C1 segment of cervical spinal cord (tissue), 14 donors: ENCODE measurements at places on chromosomes 12 and 14.

DNA sequence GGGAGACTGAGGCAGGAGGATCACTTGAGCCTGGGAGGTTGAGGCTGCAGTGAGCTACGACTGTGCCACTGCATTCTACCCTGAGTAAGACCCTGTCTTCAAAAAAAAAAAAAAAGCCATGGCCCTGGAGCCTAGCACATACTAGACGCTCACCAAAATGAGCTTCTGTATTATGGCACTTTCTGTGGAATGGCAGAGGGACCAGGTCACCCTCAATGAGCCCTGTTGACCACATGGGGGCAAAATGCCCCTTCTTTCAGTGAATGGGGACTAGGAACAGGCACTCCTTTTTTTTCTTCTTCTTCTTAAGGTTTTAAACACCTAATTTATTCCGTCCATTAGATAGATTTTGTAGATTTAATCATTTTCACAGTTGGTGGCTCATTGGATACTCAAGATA lies 50.5 kb downstream of the FAM222A start:
- no peak for DNase-seq

DNA sequence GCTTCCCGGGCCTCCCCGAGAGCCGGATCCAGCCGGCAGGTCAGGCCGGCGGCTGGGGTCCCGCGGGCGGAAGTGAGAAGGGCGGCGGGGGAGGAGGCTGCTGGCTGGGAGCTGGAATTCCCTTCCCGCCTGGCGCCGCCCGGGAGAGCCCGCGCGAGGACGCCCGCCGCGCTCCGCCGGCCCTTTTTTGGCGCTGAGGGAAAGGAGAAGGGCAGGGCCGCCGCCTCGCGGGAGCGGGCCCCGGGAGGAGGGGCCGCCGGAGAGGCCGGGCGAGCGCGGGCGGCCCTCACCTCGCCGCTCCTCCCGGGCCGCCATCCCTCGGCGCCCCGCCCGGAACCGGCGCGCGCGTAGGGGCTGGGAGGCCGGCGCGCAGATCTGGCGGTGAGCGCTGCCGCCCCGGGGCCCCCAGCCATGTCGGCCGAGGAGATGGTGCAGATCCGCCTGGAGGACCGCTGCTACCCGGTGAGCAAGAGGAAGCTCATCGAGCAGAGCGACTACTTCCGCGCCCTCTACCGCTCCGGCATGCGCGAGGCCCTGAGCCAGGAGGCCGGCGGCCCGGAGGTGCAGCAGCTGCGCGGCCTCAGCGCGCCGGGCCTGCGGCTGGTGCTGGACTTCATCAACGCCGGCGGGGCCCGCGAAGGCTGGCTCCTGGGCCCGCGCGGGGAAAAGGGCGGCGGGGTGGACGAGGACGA lies at the start of the genes KLHL42 and MANSC4:
TSS of gene KLHL42 (plus strand) at position 314 of the 692 bp plus-strand sequence. CDS start at position 412, 98 bp downstream.
TSS of gene MANSC4 (minus strand) at position 317 of the 692 bp plus-strand sequence. CDS start 8,960 bp downstream, outside the sequence.
- peak; percentile 61 for DNase-seq

GRCh38 chr12:50024805-50025186 lies 498 bp downstream of the RACGAP1 start:
- DNase-seq = no peak

DNA sequence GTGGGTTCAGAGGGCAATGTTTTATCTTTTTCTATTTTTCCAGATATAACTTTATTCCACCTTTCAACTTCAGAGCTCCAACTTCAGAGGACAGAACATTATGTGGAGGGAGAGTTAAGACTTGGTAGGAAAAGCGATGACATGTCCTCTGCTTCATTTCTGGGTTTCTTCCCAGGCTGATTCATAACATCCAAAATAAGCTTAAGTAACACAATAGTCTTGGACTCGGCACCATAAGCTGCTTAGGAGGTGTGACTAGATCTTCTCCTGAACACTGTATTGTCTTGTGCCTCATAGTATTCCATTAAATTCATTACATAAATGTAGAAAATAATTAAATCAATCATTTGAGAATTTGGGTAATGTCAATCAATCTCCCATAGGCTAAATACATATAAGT lies 95.5 kb upstream of the PDE3A start:
- DNase-seq = no peak

- no peak for DNase-seq
Observed at GRCh38 chr14:75879031-75879430, 102.8 kb downstream of the TGFB3 start.

GRCh38 chr14:49550286-49551184 lies 35.6 kb downstream of the RPS29 start:
- DNase-seq = no peak

- DNase-seq = no peak
Observed at GRCh38 chr14:87975636-87976035, 17.3 kb downstream of the GALC start.

- no peak for DNase-seq
Observed at GRCh38 chr12:111905502-111905901, 63.5 kb downstream of the MAPKAPK5 start.

GRCh38 chr12:19842116-19842515 lies 402.8 kb downstream of the AEBP2 start:
- DNase-seq = no peak

GRCh38 chr12:92400006-92400405 lies 254.4 kb upstream of the BTG1 start:
- no peak for DNase-seq

GRCh38 chr14:102390064-102390855 lies 27.5 kb downstream of the TECPR2 start:
- DNase-seq = no peak

GRCh38 chr12:68381476-68382219 lies 49.5 kb upstream of the MDM1 start:
- DNase-seq = no peak

GRCh38 chr14:69543341-69544115 lies 31.1 kb downstream of the CCDC177 start:
- DNase-seq = no peak

- no peak for DNase-seq
Observed at GRCh38 chr14:34097644-34098043, 146.8 kb upstream of the EGLN3 start.

GRCh38 chr14:98162856-98163805 lies 1108.9 kb downstream of the BCL11B start:
- no peak for DNase-seq

DNA sequence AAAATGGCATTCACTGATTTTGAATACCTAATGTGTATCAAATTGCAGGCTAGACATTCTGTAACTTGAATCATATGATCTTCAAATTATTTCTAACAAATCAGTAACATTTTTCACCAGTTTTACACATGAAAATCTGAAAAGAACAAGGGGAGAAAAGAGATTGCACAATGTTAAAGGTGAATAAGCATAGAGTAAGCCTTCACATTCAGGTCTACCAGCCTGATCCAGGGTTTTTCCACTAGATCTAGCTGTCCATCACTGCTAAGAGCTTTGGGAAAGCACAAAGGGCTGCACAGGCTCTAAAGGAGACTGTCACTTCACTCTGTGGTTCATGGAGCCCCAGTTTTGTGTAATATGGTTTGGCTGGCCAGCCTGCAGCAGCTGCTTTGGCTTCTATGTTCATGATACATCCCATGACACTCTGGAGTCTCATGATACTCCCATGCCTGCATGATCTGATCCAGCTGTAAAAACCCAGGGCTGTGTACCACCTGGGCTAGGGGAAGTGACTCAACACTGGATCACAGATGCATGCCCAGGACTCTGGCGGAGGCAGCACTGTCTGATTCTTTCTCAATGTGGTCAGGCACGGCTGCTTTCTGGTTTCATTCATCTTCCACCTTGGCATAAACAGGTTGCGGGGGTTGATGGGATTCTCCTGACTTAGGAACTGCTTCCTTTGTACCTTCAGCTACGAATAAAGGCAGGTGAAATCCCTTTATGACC lies 859.7 kb downstream of the GALC start:
- no peak for DNase-seq

GRCh38 chr14:60067882-60068281 lies 23.8 kb upstream of the PCNX4 start:
- DNase-seq = no peak

DNA sequence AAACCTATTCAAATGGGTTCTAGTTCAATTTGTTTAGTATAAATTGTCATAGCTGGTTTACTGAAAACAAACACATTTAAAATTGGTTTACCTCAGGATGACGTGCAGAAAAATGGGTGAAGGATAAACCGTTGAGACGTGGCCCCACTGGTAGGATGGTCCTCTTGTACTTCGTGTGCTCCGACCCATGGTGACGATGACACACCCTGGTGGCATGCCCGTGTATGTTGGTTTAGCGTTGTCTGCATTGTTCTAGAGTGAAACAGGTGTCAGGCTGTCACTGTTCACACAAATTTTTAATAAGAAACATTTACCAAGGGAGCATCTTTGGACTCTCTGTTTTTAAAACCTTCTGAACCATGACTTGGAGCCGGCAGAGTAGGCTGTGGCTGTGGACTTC lies 8.3 kb downstream of the CALM1 start:
- DNase-seq = no peak

DNA sequence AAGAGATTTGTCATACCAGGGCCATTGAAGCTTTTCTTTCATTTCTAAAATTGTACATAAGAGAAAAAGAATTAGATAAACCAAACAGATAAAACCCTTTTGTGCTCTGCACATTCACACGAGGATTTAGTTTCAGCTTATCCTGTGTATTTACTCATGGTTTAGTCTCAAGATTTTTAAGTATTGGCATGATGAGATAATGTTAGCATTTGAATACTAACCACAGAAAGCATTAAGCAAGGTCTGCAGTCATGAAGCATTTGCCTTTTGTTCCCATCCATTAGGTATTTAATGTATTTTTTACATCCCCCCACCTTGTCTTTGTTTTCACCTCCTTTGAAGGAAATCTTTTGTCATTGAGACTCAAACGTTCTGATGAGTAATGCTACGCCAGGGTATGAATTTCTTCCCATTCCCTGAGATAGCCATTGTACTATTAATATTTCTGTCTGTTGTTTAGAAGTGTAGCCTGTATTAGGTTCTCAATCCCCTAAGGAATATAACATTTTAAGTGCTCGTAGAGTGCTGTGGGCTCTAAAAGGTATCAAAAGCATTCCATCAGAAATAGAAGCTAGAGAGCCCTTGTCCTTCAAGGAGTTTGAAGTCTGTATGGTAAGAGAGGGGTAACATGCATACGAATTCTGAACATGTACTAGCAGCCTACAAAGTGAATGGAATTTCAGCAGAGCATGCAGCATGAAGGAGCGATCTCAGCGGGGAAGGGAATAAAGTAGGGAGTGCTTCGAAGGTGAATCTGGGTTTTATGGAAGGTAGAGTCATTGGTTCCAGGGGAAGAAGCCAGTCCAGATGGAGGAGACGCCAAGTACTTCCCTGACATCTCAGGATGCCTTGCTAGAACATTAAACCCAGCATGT lies 22.3 kb downstream of the CRADD start:
- no peak for DNase-seq

DNA sequence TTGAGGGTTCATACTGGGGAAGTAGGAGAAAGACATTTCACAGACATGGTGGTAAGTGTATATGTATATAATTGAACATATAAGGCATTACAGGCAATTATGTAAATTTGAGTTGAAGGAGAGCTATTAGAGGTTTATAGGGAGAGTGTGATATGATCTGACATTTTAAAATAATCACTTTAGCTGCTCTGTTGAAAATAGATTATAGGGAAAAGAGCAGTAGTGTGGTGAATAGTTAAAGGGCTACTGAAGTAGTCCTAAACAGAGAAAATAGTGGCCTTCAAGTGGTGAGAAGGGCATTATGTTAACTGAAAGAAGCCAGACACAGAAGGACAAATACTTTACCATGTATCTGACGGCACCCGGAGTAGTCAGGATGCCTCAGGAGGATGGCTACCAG lies 234.2 kb downstream of the SLC41A2 start:
- no peak for DNase-seq

GRCh38 chr14:74824997-74825396 lies 50.9 kb downstream of the PROX2 start:
- DNase-seq = no peak

GRCh38 chr12:18998343-18999261 lies 130.9 kb upstream of the PLEKHA5 start:
- DNase-seq = no peak

DNA sequence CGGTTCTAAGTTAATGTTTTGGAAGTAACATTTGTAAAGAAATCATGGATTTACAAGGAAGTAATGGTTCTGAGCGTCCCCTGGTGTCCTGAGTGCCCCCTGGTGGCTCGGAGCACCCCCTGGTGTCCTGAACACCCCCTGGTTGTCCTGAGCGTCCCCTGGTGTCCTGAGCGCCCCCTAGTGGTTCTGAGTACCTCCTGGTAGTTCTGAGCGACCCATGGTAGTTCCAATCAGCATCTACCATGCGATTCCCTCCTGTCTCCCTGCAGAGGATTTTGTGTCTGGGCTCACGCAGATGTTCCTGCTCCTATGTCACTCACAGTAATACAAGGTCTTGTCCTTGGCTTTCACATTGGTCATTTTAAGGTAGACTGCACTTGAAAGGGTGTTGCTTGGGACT lies 1352.9 kb downstream of the TMEM121 start:
- DNase-seq = no peak

- DNase-seq = no peak
Observed at GRCh38 chr14:101352567-101352966, 208.7 kb upstream of the DIO3 start.

DNA sequence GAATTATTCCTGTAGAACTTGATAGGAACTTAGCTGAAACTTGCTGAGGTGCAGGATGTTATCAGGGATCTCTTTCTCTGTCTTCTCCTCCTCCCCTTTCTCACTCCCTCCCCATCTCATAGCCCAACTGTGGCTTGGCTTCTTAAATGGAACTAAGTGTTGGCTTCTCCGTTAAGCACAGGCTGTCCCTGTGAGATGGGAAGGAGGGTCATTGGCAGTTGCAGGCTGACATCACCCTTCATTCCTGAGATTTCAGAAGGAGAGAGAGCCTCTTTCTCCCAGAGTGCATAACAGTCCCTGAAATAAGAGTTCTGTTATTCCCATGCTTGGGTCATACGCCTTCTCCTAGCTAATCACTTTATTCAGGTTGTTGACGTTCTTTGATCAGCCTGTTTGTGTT lies 162.0 kb downstream of the UNC79 start:
- no peak for DNase-seq

DNA sequence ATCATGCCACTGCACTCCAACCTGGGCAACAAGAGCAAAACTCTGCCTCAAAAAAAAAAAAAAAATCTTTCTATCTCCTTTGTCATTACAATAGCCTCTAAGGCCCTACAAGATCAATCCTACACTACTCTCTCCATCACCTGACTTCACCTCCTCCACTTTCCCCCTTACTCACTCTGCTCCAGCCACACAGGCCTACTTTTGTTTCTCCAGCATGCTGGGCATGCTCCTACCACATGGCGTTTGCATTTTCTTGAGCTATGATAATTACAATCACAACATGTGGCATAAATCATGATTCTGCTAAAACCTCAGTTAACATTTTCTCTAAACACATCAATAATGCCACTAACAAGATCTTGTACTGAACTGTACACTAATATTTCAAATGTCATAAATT lies 7.8 kb downstream of the PPP1R13B start:
- DNase-seq = no peak

- no peak for DNase-seq
Observed at GRCh38 chr12:131203666-131204415, 250.1 kb downstream of the ADGRD1 start.

DNA sequence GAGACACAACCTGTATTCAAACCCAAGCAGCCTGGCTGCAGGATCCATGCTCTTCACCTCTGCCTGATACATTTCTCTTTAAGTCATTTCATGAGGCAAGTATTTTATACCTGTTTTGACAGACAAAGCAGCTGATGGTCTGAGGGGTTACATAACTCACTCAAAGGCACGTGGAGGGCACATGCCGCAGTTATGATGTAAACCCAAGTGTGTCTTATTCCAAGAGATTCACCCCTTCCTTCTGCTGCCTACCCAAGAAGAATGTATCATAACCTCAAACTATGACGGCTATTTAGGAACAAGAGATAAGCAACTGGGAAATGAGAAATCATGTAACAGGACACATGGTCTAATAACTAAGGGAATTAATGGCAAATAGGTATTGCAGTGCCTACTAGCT lies 329.8 kb upstream of the TMPO start:
- DNase-seq = no peak

GRCh38 chr12:6185961-6186827 lies 14.0 kb upstream of the CD9 start:
- no peak for DNase-seq
